ENCODE measurements at places on chromosomes 4 and X.

- no peak for DNase-seq
Observed at GRCh38 chrX:134684956-134685355, 26.7 kb upstream of the PLAC1 start.

- no peak for DNase-seq
Observed at GRCh38 chr4:6095897-6096296, 77.7 kb upstream of the C4orf50 start.

- DNase-seq = no peak
Observed at GRCh38 chr4:65391382-65391781, 278.9 kb downstream of the EPHA5 start.

DNA sequence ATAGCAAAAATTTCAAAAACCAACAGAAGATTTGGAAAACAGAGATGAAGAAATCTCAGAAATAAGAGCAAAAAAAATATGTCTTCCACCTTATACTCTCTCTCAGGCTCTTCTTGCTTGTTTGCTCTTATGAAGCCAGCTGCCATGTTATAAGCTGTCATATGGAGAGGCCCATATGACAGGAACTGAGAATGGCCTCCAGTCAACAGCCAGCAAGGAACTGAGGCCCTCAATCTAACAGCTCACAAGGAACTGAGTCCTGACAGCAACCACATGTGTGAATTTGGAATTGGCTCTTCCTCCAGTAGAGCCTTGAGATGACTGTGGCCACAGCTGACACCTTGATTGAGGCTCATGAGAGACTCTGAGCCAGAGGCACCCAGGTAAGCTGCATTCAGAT is 51.3 kb upstream of the MAOA start:
- DNase-seq = no peak

DNA sequence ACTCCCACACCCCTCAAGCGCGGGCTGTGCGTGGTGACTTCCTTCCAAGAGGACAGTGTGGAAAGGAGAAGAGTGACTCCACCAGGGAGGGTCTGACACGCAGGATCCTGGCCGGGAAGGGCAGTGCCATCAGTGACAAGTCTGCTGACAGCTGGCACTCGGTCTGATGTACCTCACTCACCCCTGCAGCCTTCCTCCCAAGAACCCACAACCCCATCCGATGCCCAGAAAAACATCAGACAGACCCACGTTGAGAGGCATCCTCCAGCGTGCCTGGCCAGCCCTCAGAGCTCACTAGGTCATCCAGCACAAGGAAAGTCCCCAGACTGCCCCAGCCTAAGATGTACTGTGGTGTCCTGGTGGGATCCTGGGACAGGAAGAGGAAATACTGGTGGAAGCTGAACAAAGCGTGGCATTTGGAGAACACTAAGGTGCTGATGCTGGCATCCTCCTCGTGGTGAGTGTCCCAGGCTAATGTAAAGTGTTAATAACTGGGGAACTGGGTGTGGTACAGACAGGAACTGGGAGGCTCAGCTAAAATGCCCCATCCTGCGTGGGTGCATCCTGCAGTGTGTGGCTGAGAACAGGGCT is 200.0 kb upstream of the PSAPL1 start:
- DNase-seq = no peak

- DNase-seq = no peak
Observed at GRCh38 chrX:39946822-39947221, 150.9 kb downstream of the BCOR start.

GRCh38 chr4:100497791-100498190 is 20.0 kb downstream of the EMCN start:
- no peak for DNase-seq

GRCh38 chr4:174281182-174281737 is 2.2 kb downstream of the FBXO8 start:
- DNase-seq = no peak

DNA sequence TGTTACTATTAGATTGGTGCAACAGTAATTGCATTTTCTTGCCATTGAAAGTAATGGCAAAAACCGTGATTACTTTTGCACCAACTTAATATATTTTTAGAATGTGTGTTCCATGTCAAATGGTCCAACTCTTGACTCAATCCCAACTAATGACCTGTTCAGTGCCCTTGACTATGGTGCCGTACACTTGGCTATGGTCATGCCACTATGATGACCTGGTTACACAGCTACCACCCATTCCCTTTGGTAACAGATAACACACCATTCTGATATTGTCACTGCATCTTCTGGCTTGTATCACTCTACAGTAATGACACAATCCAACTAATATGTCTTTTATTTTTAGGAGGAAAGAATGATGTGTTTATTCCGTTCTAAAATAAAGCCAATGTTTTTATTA is 469.4 kb downstream of the DMD start:
- DNase-seq = no peak

- no peak for DNase-seq
Observed at GRCh38 chr4:14615671-14616070, 386.6 kb upstream of the CPEB2 start.

- no peak for DNase-seq
Observed at GRCh38 chr4:41477181-41477905, 60.6 kb upstream of the LIMCH1 start.

DNA sequence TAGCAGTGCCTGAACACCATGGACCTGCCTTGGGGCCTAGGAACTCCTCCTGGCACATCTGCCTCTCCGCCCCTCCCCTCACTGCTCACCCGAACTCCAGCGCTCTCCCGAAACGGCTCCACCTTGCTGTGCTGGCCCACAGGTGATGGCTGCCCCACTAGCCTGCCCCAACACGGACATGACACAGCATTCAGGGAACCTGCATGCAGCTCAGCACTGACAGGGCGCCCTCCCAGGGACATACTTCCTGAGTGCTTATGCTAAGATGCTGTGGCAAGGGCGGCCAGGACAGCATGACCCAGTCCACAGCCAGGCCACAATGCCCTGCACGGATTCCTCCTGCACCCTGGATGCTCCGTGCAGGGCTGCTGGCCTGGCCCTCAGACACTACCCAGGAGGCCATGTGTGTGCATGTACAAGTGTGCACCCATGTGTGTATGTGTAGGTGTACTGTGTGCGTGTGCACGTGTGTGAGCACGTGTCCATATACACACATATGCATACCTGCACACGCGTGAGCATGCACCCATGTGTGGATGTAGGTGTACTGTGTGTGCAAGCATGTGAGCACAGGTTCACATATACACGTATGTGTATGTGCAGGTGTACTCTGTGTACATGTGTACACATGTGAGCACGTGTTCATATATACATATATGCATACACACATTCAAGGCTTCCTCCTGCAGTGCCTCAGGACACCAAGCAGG is 6.0 kb downstream of the TMEM271 start:
- no peak for DNase-seq

DNA sequence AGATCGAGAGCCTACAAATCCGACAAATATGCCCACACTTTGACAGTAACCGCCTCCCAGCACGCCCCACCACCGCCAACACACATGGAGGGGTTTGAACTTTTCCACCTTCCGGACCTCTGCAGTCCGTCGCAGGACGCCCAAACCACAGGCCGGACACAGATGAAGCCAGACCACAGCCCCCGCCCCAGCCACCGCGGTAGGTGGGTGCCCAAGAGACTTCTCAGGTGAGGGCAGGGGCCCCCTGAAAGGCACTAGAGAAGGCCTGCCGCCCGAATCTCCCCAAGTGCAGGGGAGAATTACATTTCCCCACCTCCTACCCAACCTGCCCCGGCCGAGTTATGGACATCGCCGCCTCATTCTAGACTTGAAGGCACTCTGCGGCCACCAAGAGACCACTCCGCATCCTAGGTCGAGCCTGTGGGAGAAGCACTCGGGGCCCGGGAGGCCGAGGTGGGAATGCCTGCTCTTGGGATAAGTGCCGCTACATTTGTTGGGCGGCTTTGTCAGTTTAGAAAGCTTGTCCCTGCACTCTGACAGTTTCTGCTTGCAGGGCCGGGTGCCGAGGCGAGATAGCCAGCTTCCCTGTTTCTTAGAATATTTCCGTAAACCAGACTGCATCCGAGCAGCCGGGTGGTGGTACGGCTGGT is 21.5 kb downstream of the HAND2 start:
- no peak for DNase-seq

DNA sequence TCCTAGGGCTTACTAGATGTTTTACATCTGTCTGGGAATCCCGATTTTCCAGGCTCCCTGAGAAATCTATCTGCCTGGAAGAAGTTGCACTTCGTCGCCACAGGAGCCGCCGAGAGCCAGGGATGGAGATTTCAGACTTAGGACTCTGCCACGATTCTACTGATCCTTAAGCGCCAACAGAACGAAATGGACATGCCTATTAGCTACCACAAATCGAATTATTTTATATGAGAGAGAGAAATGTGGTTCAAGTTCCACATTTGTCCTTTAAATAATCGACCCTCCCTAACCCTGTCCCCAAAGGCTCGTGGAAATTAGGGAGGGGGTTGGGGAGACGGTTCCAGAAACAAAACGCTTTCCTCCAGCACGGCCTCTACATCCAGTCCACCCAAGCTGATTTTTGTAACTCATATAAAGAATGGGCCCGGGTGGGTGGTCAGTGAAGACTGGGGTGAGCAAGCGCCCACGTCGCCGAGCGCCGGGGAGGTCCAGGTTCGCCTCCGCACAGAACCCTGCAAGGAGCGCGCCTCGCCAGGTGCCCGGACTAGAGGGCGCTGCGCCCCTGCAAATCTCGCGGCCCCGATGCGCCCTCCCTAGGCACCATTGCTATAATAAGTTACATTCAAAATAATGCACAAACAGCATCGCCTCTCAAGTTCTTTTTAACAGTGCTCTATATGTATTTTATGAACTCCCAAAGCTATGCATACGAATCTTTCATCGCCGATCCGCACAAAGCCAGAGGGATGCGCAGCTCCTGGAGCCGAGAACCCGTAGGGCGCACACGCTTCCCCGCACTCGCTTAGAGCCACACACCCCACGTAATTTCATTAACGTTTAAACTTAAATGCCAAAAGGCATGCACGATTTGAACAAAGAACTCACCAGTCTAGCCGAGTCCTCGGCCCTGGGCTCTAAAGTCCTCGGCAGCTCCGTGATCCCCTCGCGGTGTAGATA is 2.1 kb upstream of the FAT1 start:
- no peak for DNase-seq

DNA sequence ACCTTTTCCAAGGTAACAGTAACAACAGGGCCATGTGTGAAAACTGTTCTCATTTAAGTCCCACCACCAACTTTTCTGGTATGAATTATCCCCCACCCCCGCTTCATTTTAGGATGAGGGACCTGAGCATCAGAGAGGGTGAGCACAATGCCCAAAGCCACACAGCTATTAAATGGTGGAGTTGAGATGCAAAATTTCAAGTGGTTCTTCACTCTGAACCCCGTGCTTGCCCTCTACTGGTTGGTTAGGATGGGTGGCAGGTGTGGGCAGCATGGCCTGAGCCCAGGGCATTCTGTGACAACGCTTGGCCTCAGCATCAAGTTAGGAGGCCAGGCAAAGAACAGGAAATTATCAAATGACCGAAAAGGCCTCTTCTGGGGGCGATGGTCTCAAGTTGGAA is 33.5 kb downstream of the MED28 start:
- no peak for DNase-seq

DNA sequence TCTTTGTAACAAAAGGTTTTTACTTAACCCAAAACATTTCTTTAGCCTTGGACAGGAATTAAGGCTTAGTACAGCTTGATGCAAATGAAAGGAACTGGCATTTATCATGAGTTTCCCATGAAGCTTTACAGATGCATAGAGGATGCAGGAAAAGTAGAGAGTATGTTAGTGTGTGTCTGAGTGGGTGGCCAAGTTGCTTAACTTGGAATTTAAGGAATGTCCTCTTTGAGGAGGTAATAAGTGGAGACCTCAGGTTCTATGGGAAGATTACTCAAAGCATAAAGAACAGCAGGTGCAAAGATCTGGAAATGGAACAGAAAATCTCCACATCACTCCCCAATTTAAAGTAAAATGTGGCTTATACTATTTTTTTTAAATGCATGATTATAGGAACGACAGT is 457.9 kb downstream of the KCNIP4 start:
- no peak for DNase-seq

DNA sequence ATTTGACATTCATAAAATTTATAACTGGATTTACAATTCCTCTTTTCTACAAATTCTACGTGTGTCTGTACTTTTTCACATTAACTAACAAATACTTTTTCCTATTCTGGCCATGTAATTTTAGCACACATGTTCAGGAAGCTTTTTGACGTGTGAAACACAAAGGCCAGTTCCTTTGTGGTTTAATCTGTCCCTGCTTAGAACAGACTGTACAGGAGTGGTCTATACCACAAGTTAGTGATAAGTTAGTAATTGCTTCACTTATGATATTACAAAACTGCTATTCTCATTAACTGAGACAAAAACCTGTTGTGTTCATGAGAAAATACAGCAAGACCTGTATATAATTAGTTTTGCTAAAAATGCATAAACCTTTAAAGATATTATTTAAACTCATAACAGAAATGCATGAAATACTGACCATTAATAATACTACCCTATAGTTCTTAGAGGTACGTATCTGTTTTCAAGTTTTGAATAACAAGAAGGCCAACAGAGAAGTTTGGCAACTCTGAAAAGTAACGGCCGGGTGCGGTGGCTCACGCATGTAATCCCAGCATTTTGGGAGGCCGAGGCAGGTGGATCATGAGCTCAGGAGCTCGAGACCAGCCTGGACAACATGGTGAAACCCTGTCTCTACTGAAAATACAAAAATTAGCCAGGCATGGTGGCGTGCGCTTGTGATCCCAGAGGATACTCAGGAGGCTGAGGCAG is 13.7 kb upstream of the AREG start:
- DNase-seq = no peak

DNA sequence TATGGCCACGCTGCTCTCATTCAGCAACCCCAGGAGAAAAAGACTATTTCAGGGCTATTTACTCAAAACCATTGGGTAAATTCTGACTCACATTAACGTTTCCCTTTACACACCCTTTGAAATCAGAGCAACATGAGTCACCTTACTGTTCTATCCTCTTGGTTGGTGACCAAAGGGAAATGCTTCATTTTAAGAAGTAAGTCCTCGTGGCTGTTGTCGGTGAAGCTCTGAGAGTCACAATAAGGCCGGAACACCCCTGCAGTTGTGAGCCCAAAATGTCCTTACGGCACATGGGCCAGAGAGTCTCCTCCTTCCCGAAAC is 56.3 kb upstream of the SPRY1 start:
- DNase-seq = no peak

- DNase-seq = no peak
Observed at GRCh38 chr4:170022211-170022610, 4.0 kb downstream of the MFAP3L start.
